Stimulated activated CD4-positive, alpha-beta T cell treated with anti-CD3 and anti-CD28 coated beads, TNF-alpha, amount 100 ng/mL, for 24 hours (primary cell): ENCODE measurements at places on chromosomes 3 and 15.

DNA sequence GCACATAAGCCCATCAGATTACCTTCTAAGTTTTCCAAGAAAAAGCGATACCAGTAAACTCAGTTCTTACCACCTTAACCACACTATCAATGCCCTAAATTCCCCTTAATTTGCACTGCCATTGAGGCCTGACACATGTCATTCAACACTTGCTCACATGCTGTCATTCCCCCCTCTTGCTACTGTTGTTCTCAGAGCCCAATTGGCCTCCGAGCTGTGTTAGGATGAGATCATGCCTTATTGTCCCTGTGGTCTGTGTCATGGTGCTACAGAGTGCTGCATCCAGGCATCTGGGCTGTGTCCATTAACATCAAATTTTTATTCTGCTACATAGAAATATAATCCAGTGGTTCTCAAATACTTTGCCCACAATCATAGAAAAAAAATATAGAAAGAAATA, 213.6 kb downstream of the SSR3 start:
- DNase-seq, result no peak

DNA sequence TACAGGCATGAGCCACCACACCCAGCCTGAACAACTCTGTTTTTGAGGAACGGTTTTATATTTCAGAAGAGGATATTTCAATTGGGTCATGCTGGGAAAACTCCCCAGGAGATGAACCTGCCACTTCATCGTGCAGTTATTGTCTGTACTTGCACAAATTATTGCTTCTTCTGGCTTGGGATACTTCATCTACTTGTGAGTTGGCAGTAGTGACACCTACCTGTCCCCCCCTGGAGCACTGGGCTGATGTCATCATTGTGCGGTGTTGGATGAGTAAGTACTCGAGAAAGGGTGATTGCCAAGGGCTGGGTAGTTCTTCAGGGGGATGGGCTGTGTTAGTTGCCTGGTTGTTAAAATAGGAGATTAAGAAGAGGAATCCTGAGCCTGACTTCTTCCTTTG, 85.1 kb upstream of the SAMMSON start:
- no peak for DNase-seq

- DNase-seq, result no peak
Measured at GRCh38 chr15:22258398-22259150, 178.2 kb downstream of the OR4M2 start.

- no peak for DNase-seq
Measured at GRCh38 chr15:70835841-70836240, 18.1 kb downstream of the LARP6 start.

DNA sequence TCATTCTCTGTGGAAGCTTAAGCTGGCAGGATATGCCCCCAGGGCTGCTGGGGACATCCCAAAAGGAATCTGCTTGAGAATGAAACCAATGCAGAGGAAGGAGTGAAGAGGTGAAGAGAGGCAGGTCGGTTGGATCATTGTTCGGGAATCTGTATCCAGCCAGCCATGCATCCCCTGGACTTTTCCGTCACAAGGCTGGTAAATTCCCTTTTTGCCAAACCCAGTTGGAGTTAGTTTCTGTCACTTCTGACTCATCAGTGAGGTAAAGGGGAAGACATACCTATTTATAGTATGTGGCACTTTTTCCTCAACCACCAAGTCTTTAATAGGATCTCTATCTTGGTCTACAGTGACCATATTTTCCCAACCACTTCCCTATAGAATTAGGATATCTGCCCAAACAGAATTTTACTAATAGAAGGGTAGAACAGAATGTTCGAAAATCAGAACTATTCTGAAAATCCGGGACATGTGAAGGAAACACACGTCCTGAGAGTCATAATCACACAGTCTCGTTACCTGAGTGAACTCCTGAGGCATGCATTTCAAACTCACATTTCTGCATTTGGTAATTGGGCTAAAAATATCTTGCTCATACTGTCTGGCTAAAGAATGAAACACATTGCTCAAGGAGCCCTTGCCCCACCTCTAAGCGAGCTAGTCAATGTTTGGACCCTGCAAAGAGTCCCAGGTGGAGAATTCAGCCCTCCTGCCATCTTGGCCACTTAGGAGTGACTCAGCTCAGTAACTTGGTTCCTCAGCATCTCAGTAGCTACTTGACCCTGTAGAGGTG, 289.7 kb upstream of the ADAMTS9 start:
- no peak for DNase-seq

DNA sequence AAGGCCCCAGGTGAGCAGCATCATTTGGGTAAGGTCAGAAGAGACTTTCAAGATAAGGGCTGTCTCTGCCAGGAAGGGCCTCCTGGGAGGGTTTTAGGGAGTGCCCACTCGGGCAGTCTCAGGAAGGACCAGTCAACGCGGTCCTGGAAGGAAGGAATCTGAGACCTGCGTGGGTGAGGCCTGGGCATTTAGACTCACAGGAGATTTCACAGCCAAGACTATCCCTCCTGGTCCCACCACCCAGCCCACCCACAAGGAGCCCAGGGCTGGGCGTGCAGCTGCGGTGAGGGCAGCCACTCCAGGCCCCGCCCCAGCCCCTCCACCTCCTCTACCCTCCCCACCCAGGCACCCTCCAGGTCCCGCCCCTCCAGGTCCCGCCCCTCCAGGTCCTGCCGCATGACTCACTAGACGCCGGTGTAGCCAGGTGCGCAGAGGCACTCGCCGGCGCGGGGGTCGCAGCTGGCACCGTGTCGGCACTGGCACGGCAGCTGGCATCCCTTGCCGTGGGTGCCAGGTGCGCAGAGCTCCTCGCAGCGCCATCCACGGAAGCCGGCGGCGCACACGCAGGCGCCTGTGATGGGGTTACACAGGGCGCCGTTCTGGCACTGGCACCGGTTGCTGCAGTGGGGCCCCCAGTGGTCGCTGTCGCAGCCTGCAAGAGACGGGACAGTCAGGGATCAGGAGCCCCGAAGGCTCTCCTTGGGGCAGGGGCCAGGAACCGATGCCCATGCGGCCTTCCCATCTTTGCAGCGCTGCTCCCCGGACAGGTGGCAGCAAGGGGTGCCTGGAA, 112.7 kb downstream of the RAB11A start:
- DNase-seq, result peak; percentile 18

DNA sequence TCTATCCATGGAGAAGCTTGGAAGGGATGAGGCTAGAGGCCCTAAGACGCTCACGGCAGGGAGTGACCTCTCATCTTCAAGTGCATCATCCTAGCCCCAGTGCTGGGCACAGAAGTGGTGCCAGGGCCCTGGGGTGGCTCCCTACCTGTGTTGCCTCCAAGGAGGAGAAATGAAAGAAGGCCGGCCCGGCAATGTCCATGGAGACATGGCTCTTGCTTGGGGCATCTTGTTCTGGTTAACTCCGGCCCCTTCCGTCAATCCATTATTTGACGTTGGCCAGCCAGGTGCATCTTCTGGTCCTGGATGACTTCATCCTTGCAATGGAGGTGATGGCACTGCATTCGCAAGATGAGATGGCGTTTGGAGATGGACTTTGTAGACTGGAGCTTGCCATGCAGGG, 83.2 kb upstream of the ALDH1L1 start:
- DNase-seq, result no peak

DNA sequence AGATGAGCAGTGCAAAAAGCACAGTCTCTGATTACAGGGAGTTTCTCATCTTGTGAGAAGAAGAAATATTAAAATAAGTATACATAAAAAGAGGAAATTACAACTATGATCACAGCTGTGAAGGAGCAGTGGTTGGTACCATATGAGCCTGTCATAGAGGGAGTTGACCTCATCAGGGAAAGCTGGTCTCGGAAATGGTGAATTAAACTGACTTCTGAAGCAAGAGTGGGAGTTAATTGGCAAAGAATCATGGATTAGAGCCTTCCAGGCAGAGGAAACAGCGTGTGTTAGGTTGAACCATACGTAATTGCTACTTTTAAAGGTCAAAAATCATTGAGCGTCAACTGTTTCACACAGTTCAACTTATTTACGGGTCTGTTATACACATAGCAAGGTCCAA, 539.1 kb downstream of the EDEM1 start:
- no peak for DNase-seq

DNA sequence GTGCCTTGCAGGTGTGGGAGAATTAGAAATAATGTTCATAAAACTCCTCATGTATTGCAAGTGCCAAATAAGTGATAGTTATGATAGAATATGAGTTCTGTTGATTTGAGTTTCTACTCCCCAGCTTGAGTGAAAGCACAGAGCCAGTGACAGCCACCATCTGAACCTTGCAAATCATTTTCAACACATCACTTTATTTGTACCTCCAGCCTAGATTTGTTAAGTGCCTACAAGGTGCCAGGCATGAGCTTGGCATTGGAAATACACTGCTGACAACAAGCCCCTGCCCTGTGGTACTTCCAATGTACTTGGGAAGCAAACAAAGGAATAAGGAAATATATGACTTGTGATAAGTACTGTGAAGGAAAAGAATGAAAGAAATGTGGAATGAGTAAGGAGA, 17.0 kb downstream of the FEZF2 start:
- no peak for DNase-seq

DNA sequence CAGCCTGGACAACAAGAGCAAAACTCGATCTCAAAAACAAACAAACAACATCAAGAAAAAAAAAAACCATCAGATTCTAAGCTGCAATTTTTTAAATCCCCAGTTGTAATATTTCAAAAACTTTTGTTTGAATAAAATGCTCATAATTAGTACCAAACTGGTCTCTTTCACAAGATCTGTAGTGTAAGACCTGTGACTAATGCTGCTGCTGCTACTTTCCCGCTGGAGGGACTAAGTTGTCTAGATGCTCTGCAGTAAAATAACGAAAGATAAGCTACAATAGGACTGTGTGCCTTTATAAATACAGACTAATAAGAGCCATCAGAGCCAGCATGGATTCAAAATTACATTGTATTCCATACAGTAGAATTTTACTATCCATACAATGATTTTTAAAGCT, 45.4 kb downstream of the TM4SF4 start:
- DNase-seq, result no peak

DNA sequence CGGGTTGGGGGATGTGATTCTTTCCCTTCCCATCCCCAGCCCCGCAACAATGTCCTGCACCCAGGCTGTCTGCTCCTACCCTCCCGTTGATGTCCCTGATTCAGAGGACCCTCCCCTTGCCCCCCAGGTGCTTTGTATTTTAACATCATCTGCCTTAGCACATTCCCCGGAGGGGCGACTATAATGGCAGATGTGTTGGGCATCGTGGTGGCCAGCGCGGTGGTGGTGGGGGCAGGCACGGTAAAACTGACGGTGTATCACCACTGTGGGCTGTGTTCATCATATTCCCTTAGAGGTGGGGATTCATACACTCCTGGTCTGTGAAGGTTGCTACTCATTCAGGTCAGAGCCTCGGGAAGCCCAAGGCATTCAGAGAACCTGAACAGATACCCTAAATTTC, 173.0 kb downstream of the ADAMTS17 start:
- no peak for DNase-seq
